ENCODE measurements at places on chromosomes 3 and 15.

DNA sequence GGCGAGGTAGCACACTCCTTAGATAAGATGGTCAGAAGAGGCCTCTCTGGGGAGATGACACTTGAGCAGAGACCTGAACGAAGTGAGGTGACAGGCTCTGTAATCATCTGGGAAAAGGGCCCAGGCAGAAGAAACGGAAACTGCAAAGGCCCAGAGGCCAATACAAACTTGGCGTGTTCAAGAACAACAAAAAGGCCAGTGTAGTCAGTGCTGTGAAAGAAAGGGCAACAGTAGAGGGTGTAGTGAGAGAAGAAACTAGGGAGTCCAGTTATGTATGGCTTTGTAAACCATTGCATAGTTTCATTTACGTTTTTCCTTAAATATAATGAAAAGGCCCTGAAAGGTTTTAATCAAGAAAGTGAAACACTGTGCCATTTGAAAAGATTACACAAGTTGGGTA lies 31.8 kb downstream of the PLD1 start:
- no peak overlapping the region for H3K4me3 ChIP-seq
- H3K27me3 ChIP-seq: peaks cover 3% of the 10 kb centered on the region
- no peaks in the 10 kb centered on the region for H3K36me3 ChIP-seq
- H3K4me1 ChIP-seq: no peaks in the 10 kb centered on the region
- DNase-seq: no peak

- no peak overlapping the region for H3K4me3 ChIP-seq
- H3K4me1 ChIP-seq: no peaks in the 10 kb centered on the region
- no peak overlapping the region for H3K27ac ChIP-seq
- H3K36me3 ChIP-seq: peaks cover 100% of the 10 kb centered on the region
Measured at GRCh38 chr15:25060472-25060803, 105.7 kb downstream of the SNRPN start.

- H3K4me3 ChIP-seq: no peak overlapping the region
- no peak for DNase-seq
- no peak overlapping the region for H3K27ac ChIP-seq
- H3K4me1 ChIP-seq: peaks cover 2% of the 10 kb centered on the region
- H3K36me3 ChIP-seq: no peaks in the 10 kb centered on the region
Measured at GRCh38 chr3:59302442-59302841, 252.6 kb upstream of the CFAP20DC start.

DNA sequence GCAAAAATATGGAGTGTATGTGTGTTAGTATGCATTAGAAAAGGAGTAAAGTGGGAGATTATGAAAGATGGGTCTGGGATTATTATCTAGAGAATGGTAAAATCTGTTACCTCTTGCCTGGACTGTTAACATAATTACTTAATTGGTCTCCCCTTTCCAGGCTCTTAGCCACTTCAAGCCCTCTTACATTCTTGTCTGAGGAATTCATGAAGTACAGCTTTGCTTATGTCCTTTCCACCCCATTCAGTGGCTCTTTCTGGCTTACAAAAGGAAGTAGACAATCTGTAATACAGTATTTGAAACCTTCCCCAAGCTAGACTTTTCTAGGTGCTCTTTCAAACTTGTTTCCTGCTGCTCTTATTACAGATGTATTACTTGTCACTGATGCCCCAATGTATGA lies 129.8 kb downstream of the MBNL1 start:
- H3K27ac ChIP-seq: peak overlapping the region; percentile 49
- no peaks in the 10 kb centered on the region for H3K27me3 ChIP-seq
- peaks cover 32% of the 10 kb centered on the region for H3K36me3 ChIP-seq
- no peak overlapping the region for H3K4me3 ChIP-seq
- H3K4me1 ChIP-seq: peaks cover 66% of the 10 kb centered on the region

All from activated naive CD8-positive, alpha-beta T cell treated with anti-CD3 and anti-CD28 coated beads, Interleukin-2, amount 50 U/mL, for 24 hours (primary cell).